ENCODE measurements at places on chromosomes 3 and 15.
A peak's percentile ranks its signal among the peaks of the same experiment; 100 is the strongest.

DNA sequence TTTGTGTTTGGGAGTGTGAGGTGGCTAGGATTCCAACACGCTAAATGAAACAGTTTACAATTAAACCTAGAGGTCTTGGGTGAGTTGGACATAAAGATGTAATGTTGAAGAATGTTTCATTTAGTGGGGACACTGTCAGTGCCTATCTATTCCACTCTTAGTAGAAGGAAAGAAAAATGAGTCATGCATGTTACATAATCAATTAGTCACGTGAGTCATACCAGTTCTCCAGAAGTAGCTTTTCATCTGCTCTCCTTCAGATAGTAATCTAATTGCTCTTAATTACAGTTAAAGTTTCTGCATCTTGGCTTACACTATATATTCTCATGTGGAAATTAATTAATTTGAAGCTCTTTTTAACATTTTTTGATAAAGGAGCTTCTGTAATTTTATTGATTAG is 115.7 kb upstream of the P2RY1 start:
- DNase-seq = no peak

- no peak for DNase-seq
These were observed 555 bp downstream of the ATP11B start for GRCh38 chr3:182793663-182794454.

DNA sequence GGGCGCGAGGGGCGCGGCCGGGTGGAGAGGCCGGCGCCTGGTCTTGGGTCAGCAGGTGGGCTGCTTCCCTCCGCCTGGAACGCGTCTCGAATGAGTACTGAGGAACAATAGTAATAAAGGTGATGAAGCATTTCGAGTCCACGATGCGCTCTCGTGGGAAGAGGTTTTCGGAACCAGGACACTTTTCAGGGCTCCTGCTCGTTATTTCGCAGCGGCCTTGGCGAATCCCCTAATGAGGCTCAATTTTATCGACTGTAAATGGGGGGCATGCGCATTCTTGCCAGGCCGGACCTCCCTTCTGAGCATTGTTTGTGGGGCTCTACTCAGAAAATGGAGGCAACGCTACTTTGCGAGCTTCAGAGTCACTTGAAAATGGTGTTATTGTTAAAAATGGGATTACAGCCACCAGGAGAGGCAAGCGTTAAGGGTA is 1.2 kb downstream of the NR2C2 start:
- no peak for DNase-seq

GRCh38 chr3:193971966-193972365 is 164.0 kb upstream of the HES1 start:
- no peak for DNase-seq

DNA sequence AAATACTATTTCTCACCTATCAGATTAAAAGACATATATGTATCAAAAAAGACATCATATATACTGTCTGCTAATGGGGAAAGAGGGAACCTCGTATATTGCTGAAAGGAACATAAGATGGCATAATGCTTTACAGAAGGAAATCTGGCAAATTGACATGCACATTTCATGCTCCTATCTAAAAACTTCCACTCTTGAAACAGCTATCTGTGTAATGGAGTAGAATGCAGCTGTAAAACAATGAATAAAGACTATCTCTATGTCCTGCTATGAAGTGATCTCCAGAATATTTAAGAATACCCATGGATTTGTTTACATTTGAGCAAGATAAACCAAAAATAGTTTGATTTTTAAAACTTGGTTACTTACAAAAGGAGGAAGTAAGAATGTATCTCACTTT is 107.4 kb downstream of the TBL1XR1 start:
- no peak for DNase-seq

GRCh38 chr15:78244101-78244500 is 9.7 kb upstream of the ACSBG1 start:
- no peak for DNase-seq

- DNase-seq = no peak
These were observed 46.1 kb downstream of the SLC9C1 start for GRCh38 chr3:112247900-112248299.

DNA sequence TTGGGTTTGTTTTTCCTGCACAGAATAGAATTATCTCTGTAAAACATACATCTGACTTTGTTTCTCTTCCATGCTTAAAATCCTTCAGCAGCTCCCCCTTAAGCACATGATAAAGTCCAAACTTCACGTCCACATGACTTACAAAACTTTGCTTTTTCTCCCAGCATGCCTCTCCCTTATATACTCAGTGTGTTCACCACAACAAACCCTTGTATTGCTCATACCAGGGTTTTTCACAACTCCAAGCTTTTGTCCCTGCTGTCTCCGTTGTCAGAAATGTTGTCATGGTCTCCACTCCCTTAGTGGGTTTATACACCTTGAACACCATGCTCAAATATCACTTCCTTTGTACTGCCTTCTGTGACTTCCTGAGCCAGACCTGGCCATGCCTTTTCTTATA is 91.1 kb upstream of the MITF start:
- DNase-seq = no peak

GRCh38 chr3:44058022-44058867 is 183.4 kb upstream of the TOPAZ1 start:
- no peak for DNase-seq

DNA sequence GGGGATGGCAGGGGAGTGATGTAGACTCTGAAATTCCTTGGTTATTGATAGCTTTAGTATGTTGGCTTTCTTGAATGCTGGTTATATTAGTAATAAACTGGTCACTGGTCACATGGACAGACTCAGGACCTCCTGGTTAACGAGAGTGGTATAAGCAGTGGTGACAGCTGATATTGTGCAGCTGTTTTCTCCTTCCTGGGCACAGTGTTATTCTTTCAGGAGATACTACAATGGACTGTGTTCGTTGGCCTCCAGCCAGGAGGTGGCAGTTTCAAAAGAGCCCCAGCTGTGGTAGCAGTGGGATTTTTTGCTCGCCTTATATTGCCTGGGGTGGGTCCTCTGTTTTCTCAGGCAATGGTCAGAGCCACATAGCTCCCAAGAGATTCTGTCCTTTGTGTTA is 181.6 kb upstream of the RBMS3 start:
- no peak for DNase-seq

DNA sequence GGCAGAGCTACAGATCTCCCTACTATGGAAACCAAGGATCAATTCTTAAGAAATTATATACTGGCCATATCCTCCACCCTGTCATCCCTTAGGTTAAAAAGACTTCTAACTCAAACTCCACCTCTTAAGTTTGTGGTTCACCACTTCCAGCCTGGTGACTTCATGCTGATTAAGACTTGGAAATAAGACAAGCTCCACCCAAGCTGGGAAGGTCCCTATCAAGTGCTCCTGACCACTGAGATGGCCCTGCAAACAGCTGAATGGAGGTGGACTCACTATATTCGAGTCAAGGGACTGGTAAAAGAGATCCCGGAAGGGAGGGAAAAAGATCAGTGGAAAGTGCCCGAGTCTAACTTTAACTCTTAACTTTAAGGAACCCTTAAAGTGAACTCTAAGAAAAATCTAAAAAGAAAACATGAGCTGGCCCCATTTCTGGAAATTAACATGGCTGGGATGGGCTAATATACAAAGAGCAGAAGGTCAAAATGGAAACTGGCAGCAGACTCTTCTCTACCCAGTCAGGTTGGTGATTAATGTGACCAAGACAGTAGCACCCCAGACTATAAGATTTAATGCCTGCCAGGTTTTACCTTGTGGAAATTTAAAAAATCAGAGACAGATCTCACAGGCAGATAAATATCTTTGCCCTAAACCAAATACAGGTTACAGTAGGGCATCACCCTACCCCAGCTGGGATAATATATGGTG is 43.9 kb downstream of the PPCDC start:
- DNase-seq = no peak

- no peak for DNase-seq
These were observed 6.0 kb downstream of the MUC13 start for GRCh38 chr3:124928333-124929202.

DNA sequence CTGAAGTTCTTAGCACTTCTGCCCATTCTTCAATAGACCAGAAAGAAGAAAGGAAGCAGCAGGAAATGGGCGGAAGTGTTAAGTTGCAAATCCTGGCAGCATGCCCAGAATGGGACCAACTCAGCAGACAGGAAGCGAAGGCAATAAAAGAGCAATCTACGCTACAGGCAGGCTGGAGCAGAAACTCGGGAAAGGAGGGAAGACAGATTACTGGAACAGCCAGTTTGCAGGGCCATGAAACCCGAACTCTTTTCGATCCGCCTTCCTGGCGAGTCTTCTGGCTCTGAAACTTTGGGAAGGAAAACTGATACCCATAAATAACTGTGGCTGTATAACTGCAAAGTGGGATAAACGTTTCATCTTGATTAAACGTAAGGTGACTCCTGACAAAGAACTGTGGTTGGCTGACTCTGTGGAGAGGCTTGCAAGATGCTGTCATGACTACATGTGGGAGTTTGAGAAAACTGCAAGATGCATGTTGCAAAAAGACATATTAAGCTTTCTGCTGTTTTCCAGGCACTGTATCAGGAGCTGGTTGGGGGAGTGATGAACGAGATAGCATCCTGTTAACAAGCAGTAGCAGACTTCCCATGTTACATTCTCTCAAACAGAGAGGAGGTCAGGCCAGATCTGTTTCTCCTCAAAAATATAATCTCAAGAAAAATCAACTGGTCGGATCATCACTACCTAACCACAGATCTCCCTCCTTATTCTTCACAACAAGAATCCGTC is 67.8 kb downstream of the FMN1 start:
- DNase-seq = peak; percentile 89

DNA sequence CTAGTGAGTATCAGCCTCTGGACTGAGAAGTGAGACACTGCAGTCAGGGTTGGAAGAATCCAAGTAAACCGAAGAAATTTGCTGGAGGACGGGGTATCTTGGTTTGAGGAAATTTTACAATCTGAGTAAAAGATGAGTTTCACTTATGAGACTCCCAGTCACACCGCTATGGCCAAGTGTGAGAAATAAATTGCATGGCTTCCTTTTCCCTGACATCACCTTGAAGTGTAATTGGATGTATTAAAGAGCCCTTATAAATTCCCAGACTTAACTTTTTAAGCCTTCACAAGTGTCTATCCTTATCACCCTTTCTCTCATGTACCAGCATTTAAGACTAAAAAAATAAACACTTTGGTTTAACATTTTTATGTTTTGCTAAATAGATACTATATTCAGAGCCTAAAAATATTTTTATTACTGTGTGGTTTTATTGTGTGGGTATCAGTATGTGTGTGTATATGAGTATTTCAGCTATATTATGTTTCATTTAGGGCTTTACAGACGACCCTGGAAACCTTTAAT is 23.8 kb downstream of the USP3 start:
- no peak for DNase-seq

DNA sequence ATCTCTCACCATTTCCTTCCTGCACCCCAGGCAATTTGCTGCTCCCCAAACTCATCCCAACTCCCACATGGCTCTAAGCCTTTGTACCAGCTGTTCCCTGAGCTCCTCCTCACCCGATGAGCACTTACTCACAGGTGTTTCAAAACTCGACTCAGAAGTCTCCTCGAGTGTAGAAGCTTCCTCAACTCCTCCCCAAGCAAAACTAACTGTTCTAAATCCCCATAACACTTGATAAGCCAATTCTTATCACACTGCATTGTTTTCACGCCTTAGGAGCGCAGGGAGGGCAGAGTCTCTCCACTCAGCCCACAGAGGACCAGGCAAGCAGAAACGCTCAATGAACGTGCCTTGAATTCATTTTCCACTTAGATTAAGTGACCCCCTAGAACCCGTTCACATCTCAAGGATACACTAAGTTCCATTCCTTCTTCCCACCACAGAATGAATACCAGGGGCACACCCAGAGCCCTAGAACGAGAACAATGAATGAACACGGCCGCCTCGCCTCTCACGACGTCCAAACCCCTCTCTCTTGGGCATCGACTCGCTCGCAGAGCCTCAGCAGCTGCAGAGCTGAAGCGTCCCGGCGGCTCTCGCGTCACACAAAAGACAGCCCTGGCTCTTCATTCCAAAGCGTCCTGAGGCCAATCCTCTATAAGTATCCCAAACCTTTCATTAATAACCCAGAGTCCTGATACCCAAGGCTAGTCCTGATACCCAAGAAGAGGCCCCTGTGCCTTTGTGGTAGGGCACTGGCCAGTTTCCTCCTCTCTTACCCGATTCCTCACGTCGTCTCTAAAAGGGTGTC is 1.1 kb downstream of the RAF1 start:
- peak; percentile 80 for DNase-seq

All from posterior vena cava (tissue), 2 donors.